Ecto neural progenitor cell (in vitro differentiated cells): ENCODE measurements at places on chromosomes 1 and 21.
A peak's percentile ranks its signal among the peaks of the same experiment; 100 is the strongest.

DNA sequence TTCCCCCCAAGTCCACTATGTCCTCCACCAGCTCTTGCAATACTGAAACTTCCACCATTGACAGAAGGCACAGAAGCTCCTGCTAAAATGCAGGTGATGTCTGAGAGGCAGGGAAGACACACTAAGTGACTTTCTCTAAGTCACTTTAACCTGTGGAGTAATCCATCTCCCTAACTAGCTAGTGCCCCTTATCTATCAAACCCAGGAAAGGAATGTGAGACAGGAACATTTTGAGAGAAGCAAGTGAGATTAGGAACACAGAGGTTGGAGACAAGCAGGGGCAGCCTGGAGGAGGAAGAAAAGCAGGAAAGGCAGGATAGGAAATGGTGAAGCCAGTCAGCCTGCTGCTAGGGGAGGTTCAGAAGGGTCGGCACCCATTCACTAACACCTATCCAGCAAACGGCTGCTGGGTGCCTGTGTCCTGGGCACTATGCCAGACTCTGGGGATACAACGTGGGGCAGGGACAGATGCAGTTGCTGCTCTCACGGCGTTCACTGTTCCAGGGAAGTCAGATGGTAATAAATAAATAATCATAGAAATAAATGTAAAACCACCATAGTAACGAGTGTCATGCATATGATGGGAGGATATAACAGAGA lies 7.0 kb downstream of the GPA33 start:
- no peak for DNase-seq

GRCh38 chr21:14121719-14122118 lies 89.0 kb downstream of the LIPI start:
- DNase-seq, result no peak

DNA sequence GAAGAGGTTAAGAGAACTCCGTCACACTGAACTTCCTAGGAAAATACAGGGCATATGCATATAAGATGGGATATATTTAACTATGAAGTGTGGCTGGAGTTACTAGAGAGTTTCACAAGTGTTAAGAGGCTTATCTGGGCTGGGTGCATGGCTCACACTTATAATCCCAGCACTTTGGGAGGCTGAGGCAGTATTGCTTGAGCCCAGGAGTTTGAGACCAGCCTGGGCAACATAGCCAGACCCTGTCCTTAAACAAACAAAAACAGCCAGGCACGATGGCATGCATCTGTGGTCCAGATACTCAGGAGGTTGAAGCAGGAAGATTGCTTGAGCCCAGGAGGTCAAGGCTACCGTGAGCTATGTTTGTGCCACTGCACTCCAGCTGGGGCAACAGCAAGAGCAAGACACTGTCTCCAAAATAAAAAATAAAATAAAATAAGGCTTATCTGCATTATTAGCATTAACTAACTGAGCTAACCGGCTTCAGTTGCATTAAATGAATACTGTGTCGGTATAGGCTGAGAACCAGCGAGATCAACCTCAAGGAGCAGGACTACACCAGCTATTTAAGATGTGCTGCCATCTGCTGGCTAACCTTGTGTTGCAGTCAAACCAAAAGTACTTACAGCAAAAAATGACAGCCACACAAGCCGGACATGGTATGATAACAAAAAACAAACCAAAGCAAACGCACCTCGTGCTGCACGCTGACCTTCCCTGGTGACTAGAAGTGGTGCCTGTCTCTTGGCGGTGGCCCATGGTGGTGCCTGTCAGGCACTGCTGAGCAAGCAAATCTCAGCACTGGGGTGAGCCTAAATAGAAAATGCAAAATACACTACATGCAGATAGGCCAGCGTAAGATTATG lies 19.7 kb upstream of the RBBP5 start:
- peak; percentile 79 for DNase-seq

DNA sequence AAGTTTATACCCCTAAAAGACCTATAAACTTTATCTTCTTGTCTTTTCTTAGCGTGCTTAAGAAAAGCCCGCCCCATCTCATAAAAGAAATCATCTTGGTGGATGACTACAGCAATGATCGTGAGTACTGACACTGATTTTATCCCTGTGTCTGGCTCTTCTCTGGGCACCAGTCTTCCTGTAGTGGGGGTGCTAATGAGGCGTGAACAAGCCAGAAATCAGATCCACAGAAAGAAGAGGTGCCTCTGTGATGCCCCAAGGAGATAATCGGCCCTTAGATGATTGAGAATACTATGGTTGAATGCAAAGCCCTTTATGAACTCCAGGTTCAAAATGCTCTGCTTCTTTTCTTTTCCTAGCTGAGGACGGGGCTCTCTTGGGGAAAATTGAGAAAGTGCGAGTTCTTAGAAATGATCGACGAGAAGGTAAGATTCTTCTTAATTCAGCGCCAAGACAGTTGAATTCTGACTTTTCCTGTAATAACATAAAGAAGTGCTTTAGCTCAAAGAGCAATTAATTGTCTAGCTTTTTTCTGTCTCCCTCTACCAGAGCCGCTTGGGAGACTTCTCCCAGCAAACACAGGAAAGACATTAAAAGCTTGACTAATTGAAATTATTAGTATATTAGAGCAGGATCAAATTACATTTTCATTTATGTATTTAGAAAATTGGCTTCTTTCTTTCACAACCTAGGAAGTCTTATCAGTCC lies 169.4 kb downstream of the GALNT2 start:
- no peak for DNase-seq

GRCh38 chr1:48851638-48852037 lies 74.9 kb upstream of the BEND5 start:
- no peak for DNase-seq

DNA sequence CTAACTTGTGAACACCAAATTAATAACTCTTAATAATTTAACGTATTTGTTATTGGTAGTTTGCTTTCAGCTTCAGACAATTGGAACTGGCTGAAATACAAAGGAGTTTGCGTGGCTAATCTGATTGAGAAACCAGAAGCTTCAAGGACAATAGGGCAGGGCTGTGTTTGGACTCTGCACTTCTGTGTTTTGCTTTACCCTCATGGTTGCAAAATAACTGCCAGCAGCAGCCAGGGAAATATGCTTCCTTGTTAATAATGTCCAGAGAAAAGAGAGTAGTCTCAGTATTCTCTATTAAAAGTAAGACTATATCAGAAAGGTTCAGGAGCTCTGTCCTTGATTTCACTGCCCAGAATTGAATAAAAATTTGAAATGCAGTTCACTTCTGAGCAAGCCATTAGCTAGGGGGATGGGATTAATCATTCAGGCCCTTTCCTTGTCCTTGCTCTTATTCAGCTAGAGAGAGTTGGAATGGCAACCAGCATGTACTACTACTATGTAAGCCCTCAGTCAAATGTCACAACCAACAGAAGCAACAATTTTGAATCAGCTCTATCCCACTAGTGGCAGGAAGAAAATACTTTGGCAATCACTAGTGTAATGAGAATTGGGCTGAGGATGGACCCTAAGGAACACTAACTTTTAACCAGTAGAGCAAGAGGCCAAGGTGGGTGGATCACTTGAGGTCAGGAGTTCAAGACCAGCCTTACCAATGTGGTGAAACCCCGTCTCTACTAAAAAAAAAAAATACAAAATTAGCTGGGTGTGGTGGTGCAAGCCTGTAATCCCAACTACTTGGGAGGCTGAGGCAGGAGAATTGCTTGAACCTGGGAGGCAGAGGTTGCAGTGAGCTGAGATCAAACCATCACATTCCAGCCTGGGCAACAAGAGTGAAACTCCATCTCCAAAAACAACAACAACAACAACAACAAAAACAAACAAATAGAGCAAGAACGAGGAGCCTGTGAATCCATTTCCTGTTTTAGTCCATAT lies 76.8 kb downstream of the POU2F1 start:
- no peak for DNase-seq
